Sigmoid colon (tissue), 7 donors: ENCODE measurements at places on chromosomes 11 and 22. TPM values are rescaled to one million over a fixed set of nuclear protein-coding genes. Genes with fewer than 3 reads are reported as not detected.
A peak's percentile ranks its signal among the peaks of the same experiment; 100 is the strongest.

GRCh38 chr22:47308886-47309285, 546.4 kb downstream of the TBC1D22A start:
- H3K36me3 ChIP-seq: no peaks in the 10 kb centered on the region
- no peak for DNase-seq
- no peaks in the 10 kb centered on the region for H3K27me3 ChIP-seq
- H3K27ac ChIP-seq: no peak overlapping the region
- no peaks in the 10 kb centered on the region for H3K4me1 ChIP-seq

- DNase-seq: peak; percentile 71
- peaks cover 63% of the 10 kb centered on the region for H3K4me1 ChIP-seq
- peak overlapping the region; percentile 98 for H3K27ac ChIP-seq
These were observed 456 bp downstream of the AAMDC start for GRCh38 chr11:77821349-77821851.

GRCh38 chr11:30254307-30255298, 23.8 kb downstream of the FSHB start:
- no peak overlapping the region for H3K27ac ChIP-seq
- no peak for DNase-seq
- H3K4me1 ChIP-seq: no peaks in the 10 kb centered on the region
- no peak overlapping the region for H3K4me3 ChIP-seq
- H3K36me3 ChIP-seq: no peaks in the 10 kb centered on the region

DNA sequence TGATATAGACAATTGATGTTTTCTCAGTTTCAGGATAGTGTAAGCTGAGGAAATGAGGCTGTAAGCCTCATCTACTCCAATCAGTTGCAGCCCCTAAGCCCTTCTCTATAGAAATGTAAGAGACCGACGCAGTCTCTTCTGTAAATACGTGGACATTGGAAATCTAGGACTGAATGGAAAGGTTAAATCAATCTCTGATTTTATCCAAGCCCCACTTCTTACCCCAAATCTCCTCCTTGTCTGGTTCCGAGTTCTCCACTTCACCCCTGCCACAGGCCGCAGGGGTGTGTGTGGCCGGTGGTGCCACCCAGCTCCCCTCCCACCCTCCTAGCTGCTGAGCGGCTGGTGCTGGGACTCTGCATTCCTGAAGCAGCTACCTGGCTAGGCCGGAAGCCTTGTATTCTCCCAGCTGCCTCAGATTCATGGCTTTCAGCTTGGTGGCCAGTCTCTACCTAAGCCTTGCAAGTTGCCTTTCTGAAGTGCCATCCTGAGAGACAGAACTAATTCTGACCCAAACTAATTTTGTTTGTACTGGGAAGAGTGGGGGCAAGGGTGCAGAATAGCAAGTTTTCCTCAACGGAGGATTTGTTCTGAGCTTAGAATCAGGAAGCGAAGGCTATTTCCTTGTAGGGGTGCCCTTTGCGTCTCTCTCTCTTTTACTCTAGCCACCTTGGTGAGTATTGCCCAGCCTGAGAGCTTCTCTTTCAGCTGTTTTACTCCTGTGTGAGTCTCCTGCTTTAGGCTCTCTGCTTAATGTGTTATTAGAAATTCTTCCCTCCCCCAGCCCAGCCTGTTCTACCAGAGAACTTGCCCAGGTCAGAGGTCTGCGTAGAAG, 749 bp downstream of the VWA5A start:
- peaks cover 7% of the 10 kb centered on the region for H3K36me3 ChIP-seq
- peak overlapping the region; percentile 53 for H3K4me3 ChIP-seq
- H3K4me1 ChIP-seq: no peaks in the 10 kb centered on the region
- no peaks in the 10 kb centered on the region for H3K27me3 ChIP-seq
- peak; percentile 66 for DNase-seq
- H3K27ac ChIP-seq: peak overlapping the region; percentile 58

The TMEM126B gene
- 39.3 TPM for total RNA-seq
